ENCODE measurements at places on chromosomes 3 and 15. TPM values are rescaled to one million over a fixed set of nuclear protein-coding genes. Genes with fewer than 3 reads are reported as not detected.

- DNase-seq = no peak
Observed at GRCh38 chr3:25107918-25108617, 320.0 kb upstream of the RARB start.

DNA sequence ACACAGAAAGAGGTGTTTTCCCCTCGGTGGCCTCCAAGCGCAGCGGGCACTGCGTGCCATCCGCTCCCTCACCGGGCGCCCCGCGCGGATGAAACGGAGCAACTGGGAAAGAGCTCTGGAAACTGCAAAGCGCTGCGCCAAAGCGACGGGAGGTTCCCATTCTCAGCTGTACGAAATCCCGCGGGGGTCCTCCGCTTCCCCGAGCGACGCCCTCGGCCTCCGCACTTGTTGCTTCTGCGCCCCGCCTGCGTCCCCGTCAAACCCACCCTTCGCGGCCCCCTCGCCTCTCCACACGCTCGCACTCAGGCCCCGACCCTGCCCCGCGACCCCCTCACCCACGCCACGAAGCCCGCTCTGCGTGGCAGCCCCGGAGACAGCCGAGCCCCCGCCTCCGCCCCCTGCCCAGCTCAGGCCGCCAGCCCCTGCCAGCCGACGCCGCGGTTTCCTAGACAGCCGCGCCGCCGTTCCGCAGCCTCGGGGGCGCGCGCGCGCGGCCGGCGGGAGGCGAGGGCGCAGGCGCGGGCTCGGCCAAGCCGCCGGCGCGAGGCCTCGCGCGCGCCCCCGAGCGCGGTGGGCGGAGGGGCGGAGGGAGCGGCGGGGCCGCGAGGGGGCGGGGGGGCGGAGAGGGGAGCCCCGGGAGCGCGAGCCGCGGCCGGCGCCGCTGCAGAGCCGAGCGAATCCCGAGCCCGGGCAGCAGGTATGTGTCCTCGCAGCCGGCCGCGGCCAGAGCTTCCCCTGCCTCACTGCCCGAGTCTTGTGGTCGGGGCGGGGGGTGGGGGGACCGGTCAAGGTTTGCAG lies at the start of gene TMEM266:
Gene TMEM266, plus strand, starts transcription at position 666 of the 798 bp plus-strand sequence. CDS start 74,279 bp downstream, outside the sequence.
- DNase-seq = peak; percentile 58

DNA sequence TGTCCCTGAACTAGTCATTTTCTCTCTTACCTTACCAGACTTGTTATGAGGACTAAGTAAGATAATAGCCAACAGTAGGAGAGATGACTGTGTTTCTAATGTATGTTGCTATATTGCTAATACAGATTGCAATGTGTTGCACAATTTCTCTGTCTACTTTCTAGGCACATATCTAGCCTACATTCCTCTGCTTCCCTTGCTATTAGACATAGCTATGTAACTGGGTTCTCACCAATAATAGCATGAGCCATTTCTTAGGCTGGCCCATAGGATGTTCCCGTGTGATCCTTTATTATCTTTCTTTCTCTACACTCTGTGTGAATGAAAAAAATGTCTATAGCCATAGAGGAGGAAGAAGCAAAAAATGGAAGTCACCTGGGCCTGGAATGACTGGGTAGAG lies 6.8 kb upstream of the LRRN1 start:
- no peak for DNase-seq

DNA sequence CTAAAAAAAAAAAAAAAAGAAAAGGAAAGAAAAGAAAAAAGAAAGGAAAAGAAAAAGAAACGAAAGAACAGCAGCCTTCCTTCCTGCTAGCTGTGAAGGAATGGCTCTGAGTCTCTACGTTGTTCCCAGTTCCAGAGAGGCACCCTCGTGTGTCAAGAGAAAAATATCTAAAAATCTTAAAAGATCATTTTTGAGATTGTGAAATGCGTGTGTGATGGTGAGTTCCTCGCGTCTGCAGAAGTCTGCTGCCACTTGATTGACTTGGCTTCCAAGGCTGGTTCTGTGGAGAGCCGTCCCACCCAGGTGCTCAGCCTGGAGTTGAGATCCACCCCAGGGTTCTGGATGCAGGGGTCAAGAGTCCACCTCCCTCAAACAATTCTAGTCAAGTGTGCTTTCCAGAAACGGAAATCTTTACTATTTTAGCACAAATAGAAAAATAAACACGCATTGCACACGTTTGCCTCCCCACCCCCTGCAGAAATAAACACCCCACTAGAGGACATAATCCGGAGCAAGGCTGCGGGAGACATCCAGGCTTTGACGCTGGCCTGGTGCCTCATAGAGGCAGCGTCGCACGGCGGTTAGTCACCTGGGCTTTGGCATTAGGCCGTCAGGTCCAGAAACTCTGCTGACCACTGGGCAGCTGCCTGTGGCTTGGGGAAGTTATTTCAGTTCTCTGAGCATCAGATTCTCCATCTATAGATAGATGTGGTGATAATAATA lies 265.4 kb downstream of the FAM43A start:
- DNase-seq = no peak

GRCh38 chr3:122919291-122919610 lies 108.3 kb downstream of the SEMA5B start:
- DNase-seq = no peak

- DNase-seq = no peak
Observed at GRCh38 chr3:5767304-5767703, 579.8 kb downstream of the EDEM1 start.

DNA sequence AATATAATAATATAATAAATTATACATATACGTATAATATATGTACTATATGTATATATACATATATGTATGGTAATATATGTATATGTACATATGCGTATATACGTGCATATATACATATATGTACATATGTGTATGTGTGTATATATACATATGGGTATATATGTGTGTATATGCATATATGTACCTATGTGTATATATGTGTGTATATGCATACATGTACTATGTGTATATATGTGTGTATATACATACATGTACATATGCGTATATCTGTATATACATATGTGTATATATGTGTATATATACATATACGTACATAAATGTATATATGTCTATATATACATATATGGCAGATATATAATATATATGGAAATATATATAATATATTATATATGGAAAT lies 74.8 kb upstream of the ST3GAL6 start:
- DNase-seq = no peak

DNA sequence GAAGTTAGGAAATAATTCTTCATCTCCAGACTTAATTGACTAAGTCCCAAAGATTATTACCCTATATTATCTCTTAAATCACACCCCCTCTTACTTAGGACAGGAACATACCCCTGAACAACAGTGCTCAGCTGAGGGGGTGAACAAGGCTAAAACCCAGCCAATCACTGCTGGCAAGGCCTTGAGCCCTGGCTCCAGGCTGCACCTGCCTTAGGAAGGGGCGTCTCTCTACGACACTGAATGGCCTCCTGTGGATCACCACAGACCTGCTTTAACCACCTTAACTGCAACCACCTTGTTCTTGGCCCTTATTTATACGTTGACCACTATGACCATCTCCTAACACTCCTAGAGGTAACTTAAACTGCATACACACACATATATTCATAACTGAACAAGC lies 267.4 kb upstream of the THBS1 start:
- DNase-seq = no peak

DNA sequence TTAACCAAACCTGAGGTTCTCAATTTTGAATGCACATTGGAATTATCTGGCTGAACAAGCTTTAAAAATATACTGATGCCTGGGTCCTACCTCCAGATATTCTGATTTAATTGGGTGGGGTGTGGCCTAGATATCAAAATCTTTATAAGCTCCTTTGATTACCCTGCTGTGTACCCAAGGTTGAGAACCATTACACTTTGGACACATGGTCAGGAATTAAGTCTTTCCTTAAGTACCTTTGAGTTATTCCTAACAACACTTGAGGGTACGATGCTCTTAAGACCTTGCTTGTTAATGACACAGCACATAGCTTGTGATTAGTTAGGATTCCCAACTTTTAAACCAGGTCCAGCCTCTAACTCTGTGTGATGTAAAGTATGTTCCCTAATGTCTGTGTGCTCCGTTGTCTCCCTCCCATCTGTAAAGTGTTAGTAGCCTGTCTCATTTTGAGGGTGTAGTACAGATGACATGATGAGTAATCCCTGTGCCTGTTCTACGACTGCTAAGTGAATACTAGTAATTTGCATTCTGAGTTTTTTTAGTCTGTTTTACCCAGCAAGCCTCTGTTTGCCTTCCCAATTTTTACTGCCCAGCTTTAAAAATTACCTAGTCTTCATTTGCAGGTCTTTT lies 154.9 kb downstream of the KLHL25 start:
- DNase-seq = no peak

GRCh38 chr3:80999481-80999880 lies 762.0 kb downstream of the GBE1 start:
- DNase-seq = no peak

GRCh38 chr3:32484436-32484835 lies 18.2 kb downstream of the CMTM6 start:
- no peak for DNase-seq

GRCh38 chr3:134796281-134797056 lies 1.4 kb downstream of the EPHB1 start:
- DNase-seq = no peak

GRCh38 chr3:118772036-118772435 lies 262.6 kb downstream of the IGSF11 start:
- no peak for DNase-seq

DNA sequence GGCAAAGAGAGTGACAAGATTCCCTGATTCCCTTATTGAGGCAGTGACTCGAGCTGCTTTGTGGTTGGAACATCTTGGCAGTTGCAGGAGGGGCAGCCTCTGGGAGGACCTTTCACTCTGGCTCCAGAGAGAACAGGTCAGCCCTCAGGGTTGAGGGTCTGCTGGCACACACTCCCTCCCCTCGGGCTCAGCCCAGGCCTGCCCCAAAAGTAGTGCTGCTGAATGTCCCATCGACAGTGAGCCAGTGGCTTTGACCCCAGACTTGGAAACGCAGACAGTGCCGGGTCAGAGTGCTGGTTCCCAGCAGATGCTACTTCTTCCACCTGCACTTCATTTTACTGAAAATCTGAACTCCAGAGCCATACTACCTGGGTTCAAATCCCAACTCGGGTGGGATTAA lies 25.6 kb upstream of the ATP2B2 start:
- DNase-seq = no peak

GRCh38 chr3:26259176-26259575 lies 363.4 kb upstream of the LRRC3B start:
- DNase-seq = no peak

DNA sequence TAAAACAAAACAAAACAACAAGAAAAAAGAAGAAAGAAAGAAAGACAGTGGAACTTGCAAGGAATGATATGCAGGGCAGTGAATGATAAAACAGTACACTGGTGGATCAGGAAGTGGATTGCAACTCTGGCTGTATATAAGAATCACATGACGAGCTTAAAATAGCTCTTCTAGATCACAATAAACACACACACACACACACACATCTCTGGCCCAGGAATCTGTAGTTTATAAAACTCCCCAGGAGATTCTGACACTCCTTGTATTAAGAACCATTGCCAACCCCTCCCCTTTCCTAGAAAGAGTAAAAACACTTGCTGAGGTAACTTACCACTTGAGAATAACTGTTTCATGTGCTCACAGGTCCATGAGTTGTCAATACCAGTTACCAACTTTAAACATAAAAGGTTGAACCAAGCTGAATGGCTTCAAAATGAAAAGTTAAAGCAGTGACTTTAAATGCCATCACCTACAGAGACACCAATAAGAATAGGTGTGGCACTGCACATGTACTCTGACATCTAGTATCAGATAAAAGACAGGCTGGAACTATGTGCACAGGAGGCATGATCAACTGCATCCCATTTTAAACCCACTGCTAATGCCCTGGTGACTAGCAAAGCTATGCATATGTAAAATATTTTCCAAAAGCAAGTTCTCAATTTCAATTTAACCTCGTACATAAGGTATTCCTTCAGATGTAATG lies 3.9 kb downstream of the CPOX start:
- peak; percentile 36 for DNase-seq

- no peak for DNase-seq
Observed at GRCh38 chr3:129121016-129121791, 400 bp downstream of the RAB43 start.

DNA sequence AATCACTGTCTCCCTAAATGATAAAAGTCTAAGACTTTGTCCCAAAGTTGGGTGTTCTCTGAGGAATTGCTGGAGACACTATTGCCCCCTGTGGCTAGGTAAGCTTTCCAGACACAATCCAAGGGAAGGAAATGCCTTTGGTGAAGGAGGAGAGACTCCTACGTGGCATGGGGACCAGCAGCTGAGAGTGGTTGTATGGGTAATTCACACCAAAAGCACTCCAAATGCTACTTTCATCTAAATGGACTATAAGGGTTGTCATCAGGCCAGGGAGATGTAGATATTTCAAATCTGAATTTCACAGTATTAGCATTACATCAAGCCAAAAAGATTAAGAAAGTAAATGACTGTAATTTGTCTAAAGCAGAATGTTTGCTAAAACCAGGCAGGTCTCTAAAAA lies 400.8 kb upstream of the THBS1 start:
- DNase-seq = no peak

DNA sequence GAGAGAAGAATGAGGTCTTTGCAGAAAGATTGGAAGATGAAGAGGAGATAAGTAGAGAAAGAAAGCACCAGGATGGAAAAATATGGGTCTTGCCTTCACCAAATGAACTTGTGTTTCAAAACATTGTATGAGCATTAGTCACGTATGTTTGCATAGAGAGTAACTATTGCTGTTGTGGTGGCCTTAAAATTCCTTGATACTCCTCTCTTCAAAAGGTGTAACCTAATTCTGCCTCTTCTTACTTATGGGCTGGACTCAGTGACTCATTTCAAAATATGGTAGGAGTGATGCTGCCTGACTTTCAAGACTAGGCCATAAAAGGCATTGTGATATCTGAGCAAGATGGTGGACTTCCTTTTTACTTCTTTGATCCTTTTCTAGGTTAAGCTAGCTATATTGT lies 228.7 kb upstream of the ZNF385D start:
- DNase-seq = no peak

DNA sequence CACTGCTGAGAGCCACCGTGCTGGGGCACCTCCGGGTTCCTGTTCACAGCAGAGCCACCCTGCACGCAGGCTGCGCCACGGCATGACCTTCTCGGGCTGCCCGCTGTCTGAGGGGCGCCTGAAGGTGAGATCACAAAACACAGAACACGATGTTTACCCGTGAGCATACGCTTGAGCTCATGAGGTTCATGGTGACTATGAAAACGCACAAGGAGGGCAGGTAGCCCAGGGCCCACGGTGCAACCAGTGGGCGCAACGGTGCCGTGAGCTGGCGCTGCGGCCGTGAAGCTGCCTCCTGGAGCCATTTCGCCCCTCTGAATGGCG lies 36.1 kb downstream of the KLHL25 start:
- DNase-seq = no peak

GRCh38 chr15:97972366-97972765 lies 11.9 kb downstream of the ARRDC4 start:
- no peak for DNase-seq

CPNE4 gene
- total RNA-seq = not detected

GPR149 gene
- total RNA-seq = not detected

HACL1 gene
- total RNA-seq = 51.9 TPM

IVD gene
- total RNA-seq = 16.6 TPM

COMMD2 gene
- total RNA-seq = 33.5 TPM

LINGO1 gene
- total RNA-seq = 0.90 TPM

KBTBD13 gene
- total RNA-seq = not detected

PDIA5 gene
- 31.4 TPM for total RNA-seq

CAND2 gene
- 0.35 TPM for total RNA-seq

MAP2K5 gene
- 6.0 TPM for total RNA-seq
